ENCODE measurements at places on chromosomes 13 and 19.
A peak's percentile ranks its signal among the peaks of the same experiment; 100 is the strongest.

DNA sequence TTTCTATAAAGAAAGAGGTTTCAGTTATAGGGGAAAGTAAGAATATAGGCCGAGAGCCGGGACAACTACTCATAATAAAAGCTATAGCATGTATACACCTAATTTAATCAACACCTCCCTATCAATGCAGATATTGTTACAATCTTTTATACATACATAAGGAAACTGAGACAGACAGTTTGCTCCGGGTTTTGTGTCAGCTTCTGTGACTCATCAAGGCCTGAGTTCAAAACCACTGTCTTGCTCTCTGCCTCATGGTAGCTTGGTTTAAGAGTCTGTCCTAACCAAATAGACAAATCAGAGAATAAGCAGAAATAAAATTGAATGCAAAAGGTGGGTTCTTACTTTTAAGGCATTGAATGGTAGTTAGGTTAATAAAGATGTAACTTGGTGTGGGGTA lies 222.9 kb downstream of the GGACT start:
- DNase-seq = no peak

DNA sequence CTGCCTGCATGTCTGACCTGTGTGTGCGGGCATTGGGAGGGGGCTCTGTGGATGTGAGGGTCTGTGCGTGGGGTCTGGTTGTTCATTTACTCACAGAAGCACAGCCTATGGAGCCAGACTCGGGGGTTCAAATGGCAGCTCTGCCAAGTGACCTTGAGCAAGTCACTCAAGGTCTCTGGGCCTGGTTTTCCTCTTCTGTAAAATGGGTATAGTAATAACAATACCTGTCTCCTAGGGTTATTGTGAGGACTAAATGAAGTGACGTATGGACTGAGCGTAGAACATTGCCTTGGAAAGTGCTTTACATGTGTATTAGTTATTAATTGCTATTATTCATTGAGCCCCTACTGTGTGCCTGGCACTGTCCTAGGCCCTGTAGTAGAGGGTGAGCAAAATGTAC lies 24.4 kb downstream of the CKM start:
- no peak for DNase-seq

DNA sequence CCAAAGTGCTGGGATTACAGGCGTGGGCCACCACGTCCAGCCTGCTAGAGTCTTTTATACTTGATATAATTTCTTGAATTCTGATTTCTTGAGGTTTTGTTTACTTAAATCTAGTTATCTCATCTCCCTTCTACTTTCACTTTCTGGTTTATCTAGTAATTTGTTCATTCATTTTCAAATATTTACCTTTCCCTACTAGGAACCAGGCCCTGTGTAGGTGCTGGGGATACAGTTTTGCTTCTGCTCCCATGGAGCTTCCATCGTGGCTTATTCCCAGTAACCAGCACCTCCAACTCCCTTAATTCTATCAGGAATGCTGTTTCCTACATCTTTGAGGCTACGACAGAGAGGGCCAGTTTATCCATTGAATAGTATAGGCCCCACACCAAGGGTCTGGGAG lies 24.1 kb upstream of the TRIM13 start:
- DNase-seq = no peak

- no peak for DNase-seq
Observed at GRCh38 chr19:7545904-7546303, 10.4 kb downstream of the PNPLA6 start.

- peak; percentile 63 for DNase-seq
Observed at GRCh38 chr13:42078128-42078808, 29.8 kb downstream of the DGKH start.

DNA sequence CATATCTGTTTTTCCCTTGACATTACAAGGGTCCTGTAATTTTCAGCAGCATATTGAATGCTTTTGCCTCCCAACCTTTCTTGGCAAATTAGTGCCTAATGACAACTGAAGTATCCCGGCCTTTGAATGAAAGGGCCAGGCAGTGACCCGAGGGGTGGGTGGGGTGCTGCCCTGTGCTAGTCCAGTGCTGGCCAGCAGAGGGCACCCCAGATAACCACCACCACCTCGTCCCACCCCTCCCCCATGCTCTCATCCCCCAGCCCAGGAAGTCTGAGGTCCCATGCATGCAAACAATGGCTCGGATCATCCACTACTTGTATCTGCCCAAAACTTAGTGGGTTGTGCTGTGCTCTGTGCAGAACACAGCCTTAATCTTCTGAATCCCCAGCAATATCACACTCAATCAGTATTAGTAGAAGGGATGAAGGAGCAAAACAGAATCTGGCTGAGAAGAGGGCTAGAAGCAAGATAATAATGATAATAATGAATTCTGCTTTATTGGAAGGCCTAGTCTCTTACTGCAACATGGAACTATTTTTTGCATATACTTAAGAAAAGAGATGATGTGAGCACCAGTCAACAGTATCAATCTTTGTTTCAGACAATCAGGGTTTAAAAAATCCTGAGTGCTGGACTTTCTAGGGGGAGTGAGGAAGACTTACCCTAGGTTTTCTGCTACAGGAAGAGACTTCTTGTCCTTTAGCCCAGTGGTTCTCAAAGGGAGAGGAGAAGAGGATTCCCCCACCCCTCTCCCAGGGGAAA lies 3.8 kb downstream of the ATP12A start:
- peak; percentile 33 for DNase-seq

- no peak for DNase-seq
Observed at GRCh38 chr19:28456708-28457320, 756.1 kb downstream of the UQCRFS1 start.

DNA sequence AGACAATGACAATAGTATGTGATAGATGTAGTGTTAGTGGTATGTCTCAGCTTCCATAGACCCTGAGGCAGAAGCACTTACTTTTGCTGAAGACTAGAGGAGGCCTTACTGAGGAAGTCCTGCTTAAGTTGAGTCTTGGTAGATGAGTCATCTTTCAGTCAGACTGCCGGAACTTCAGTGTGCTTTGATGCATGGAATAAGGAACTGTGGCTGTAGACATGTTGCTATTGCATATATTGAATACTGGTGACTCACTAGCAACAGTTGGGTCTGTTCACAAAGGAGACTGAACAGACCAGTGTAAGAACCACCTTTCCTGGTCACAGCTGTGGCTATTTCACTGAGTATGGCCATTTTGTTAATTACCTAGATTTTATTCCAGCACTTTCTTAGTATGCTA lies 1000.6 kb downstream of the OLFM4 start:
- DNase-seq = peak; percentile 58

Measured in fibroblast of skin of right quadriceps (primary cell).